Skin of body (tissue), 3 donors: ENCODE measurements at places on chromosomes 13 and 19. TPM values are rescaled to one million over a fixed set of nuclear protein-coding genes. Genes with fewer than 3 reads are reported as not detected.
A peak's percentile ranks its signal among the peaks of the same experiment; 100 is the strongest.

GRCh38 chr19:6821639-6822310 is 49.3 kb downstream of the VAV1 start:
- no peak for DNase-seq

GRCh38 chr13:50450279-50450678 is 393.2 kb downstream of the DLEU7 start:
- DNase-seq = no peak

DNA sequence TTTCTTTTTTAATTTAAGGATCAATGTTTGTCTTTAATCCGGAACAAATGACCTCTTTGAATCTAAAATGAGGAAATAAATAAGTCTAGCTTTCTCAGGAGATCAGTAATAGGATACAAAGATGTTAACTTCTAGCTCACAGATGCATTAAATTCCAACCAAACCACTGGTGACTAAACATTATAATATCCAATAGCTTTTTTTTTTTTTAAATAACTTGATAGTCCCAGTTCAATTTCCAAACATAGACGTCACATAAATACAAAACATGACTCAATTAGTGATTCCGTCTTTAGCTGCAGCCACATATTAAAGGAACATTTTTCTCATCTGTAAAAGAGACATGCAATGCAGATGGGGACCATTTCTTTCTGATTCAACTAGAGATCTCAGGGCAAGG is 390.5 kb upstream of the PCDH9 start:
- no peak for DNase-seq

DNA sequence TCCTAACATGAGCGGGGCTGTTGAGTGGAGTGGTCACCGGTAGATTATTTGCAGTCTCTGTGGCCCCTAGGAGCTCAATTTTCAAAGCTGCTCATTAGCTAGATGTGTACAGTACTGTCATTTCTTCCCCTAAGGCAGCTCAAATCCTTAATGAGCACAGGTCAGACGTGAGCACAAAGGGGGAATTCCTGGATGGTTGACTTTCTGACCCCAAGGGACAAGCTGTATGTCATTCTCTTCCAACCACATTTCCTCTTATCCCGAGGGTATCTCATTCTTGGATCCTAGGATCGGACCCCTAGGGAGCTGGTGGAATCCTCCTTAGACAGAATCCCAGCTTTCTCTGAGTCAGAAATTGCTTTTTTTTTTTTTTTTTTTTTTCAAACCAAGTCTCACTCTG is 5.7 kb upstream of the OR7G3 start:
- DNase-seq = no peak

- DNase-seq = no peak
These were observed 1.5 kb upstream of the CEACAM5 start for GRCh38 chr19:41706741-41707501.

- no peak for DNase-seq
These were observed 25.1 kb downstream of the RFX1 start for GRCh38 chr19:13981021-13981420.

- DNase-seq = no peak
These were observed 13.5 kb downstream of the SNRNP70 start for GRCh38 chr19:49098795-49099194.

DNA sequence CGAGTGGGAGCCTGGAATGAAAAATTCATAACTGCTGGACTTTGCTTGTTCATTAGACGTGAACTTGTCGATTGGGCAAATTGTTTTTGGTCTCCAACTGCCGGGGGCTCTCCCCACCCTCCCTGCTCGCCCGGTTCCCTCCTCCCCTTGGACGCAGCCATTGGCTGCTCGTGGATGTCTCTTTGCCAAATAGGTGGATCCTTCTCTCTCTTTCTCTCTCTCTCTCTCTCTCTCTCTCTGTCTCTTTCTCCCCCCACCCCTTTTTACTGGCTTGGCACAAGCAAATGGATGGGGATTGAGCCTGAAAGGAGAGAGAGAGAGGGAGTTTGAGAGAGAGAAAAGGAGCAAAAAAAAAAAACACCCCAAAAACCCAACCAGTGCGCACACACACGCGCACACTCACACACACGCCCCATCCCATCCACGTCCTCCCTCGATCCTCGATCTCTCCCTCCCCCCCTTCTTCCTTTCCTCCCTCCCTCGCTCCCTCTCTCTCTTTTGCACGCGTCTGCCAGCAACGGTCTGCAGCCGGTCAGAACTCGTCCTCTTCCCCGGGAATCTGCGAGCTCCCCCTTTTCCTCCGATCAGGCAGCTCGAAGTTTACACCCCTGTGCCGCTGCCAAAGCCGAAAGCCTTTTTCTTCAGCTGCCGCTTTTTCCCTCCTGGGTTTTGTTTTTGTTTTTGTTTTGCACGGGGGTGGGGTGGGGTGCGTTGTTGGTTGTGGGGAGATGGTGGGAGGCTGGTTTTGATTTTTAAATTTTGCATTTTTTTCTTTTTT is 27.8 kb downstream of the NFIX start:
- peak; percentile 98 for DNase-seq

DNA sequence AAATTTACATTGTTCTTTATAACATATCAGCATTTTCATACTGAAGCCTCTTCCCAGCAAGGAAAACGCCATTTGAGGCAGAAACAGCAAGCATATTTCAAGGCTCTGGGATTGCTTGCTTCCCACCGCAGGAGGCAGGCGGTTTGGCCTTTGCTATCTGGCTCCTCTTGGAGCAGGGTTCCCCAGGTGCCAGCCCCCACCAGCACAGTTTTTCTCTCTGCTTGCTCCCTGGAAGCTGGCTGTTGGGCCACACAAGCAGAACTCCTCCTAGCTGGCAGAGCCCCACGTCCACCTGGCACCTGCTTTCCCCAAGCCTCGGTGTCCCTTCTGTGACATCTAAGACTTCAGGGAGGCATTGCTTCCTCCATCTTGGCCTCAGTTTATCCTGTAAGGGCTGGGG is 16.7 kb downstream of the GATAD2A start:
- DNase-seq = no peak

DNA sequence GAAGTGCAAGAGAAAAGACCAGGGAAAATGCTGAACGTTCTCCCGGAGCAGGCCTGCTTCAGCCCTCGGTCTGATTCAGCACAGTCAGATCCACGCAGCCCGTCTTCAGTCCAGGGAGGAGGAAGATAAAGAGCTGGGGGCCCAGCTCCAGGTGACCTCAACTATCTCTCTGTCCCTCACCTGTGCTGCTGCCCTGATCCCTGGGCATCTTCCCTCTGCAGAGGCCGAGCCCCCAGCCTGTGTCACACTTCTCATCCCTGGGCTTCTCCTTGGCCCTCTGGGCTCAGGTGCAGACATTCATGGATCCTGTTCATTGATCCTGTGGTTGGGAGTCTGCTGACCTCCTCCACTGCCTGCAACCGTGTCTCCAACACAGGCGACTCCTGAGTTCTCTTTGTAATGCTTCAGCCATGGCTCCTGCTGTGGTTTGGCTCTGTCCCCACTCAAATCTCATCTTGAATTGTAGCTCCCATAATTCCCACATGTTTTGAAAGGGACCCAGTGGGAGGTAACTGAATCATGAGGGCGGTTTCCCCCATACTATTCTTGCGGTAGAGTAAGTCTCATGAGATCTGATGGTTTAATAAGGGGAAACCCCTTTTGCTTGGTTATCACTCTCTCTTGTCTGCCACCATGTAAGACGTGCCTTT is 27.9 kb downstream of the COL4A2 start:
- DNase-seq = no peak

DNA sequence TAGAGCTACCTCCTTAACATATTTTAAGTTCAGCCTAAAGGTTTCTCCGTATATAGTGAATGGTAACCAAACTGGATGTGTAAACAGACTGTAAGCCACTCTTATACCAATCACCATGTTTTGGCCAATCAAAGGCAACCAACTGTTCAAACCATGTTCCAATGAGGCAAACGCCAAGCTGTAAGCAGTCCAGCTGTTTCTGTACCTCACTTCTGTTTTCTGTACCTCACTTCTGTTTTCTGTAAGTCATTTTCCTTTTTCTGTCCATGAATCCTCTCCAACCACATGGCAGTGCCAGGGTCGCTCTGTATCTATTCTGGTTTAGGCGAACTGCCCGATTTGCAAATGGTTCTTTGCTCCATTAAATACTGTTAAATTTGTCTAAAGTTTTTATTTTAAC is 24.4 kb downstream of the COMMD6 start:
- DNase-seq = no peak

DNA sequence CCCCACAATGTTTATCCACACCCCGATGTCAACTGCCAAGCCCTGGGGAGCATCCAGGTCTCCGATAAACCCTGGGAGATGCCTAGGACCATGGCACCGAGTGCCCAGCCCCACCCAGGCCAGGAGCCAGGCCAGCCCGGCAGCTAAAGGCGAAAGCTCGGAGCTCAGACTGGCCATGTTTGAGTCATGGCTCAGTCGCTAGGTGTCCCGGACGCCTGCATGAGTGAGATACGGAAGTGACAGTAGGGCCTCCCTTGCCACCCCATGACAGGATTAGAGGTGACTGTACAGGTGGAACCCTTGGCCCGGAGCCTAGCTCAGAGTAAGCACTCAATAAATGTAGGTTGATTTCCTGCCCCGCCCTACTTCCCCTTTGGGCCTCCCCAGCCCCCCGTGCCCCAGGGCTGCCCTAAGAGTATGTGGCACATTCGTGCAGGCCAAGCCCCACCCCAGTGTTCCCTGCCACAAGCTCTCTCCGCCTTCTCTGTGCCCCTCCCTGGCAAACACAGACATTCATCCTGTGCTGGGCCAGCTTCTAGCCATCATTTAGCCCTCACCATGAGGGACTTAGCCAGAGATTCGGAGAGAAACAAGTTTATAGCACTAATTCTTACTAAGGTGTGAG is 5.8 kb upstream of the TPM4 start:
- no peak for DNase-seq

GRCh38 chr13:37645181-37645740 is 46.7 kb upstream of the POSTN start:
- DNase-seq = no peak

- DNase-seq = no peak
These were observed 5.7 kb downstream of the OPA3 start for GRCh38 chr19:45578861-45579260.

DNA sequence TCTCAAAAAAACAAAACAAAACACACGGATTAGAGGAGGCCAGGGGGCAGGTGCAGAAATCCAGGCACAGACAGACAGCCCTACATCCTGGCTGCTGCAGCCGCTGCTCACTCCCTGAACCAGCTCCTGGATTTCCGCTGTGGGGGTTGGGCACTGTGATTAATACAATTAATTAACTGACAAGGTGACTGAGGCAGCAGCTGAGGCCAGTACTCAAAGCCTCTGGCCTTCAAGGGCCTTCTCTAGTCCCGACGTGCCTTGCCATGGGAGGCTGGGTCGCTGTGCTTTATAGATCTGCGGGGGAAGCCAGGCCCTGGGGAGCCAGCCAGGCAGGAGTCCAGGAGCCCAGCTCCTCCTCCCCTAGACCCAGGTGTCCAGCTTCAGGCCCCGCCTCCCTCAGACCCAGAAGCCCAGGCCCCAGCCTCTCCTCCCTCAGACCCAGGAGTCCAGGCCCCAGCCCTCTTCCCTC is 4.6 kb downstream of the NECTIN2 start:
- DNase-seq = no peak

- no peak for DNase-seq
These were observed 127.2 kb upstream of the SOX1 start for GRCh38 chr13:111939666-111940278.

- no peak for DNase-seq
These were observed 6.7 kb downstream of the ZNF44 start for GRCh38 chr19:12287958-12288500.

GRCh38 chr19:39430675-39431593 is 4.8 kb downstream of the RPS16 start:
- DNase-seq = peak; percentile 39

DNA sequence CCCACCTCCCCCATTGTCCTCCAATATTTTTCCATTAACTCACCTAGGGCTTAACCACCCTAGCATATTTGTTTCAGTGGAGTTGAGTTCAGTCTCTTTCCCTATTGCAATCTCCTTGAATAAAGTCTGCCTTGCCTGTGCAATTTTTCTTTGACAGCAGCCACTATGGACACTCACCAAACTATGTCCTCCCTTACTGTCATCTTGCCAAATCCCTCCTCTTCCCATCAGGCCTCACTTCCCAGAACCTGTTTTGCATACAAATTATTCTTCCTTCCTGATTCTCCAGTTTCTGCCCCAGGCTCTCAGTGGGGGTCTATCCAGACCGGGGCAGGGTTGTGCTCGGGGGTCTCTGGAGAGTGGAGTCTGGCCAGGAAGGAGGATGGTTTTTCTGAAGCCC is 2.2 kb upstream of the LYPD5 start:
- DNase-seq = no peak

DNA sequence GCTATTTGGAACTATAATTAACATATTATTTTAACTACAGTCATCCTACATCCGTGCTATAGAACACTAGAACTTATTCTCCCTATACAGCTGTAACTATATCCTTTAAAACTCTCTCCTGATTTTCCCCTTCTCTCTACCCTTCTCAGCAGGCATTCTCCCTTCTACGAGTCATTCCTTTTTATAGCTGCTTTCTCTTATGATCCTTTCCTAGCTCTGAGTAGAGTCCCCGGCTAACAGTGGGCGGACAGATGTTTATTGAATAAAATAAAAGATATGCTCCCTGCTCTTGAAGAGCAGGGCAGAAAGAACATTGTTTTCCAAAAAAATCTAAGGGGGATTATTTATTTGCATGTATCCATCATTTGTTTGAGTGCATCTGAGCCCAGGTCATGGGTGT is 246.5 kb upstream of the TMTC4 start:
- DNase-seq = no peak

GRCh38 chr13:24661713-24662112 is 18.5 kb upstream of the ATP12A start:
- no peak for DNase-seq

GRCh38 chr13:40348096-40348679 is 318.3 kb downstream of the FOXO1 start:
- no peak for DNase-seq

GRCh38 chr19:1253514-1254080 is 5.2 kb downstream of the MIDN start:
- no peak for DNase-seq

- DNase-seq = no peak
These were observed 2.8 kb downstream of the SWSAP1 start for GRCh38 chr19:11377237-11377636.

DNA sequence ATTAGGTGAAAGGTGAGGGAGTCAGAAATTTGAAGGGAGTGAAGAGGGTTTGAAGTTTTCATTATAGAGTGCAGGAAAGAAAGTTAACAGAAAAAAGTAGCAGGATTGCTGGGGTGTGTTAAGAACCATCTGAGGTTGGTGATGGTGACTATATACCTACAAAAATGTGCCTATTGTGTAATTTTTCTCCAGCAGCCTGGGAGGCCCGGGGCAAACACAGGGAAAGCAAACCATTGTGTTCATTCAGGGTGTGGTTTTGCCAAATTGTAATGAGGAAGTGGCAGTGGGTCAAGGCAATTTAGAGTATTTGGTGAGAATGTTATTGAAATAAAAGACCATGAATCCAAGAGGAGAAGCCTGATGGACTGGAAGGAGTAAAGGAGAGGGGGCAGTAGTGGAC is 8.2 kb upstream of the SUCLA2 start:
- no peak for DNase-seq

GRCh38 chr19:45475537-45476291 is 7.9 kb downstream of the FOSB start:
- DNase-seq = peak; percentile 73

- DNase-seq = no peak
These were observed 68.7 kb downstream of the RASL11A start for GRCh38 chr13:27339299-27339698.

The KRTDAP gene
- 579 TPM for total RNA-seq

The CCDC169 gene
- 1.6 TPM for total RNA-seq

The C19orf33 gene
- 18.3 TPM for total RNA-seq

The CCL25 gene
- total RNA-seq = 0.39 TPM

The FUT6 gene
- total RNA-seq = 0.20 TPM
